ENCODE measurements at places on chromosomes 12 and 14.

DNA sequence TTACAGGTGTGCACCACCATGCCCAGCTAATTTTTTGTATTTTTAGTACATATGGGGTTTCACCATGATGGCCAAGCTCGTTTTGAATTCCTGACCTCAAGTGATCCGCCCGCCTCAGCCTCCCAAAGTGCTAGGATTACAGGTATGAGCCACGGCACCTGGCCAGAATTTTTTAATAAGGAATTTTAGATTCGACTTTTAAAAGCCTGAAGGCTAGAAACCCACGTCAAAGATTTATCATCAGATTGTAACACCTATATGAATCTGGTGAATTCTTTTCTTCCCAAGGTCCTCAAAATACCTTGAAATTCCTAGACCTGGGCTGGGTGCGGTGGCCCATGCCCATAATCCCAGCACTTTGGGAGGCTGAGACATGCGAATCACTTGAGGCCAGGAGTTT lies 18.7 kb upstream of the MMP19 start:
- DNase-seq: no peak

DNA sequence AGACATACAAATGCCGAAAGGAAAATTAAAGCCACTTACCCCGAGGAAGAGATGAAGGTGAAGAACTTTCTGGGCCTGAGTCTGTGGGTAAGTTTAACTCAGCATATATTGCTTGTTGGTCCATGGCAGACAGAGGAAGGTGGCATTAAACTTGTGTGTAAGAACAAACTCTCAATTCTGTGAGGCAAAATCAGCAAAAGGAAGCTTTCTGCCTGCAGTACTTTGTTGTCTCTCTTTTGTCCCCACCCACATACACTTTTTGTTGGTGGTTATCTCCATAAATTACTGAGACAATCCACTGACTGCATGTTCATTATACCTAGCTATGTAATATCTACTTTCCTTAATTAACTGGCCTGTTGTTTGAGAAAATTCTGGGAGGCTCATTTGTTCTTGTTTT lies at the start of gene KLRB1:
TSS of gene KLRB1 (minus strand) at position 201 of the 400 bp plus-strand sequence. CDS start at position 124, 77 bp downstream.
- no peak for DNase-seq

- DNase-seq: no peak
These were observed 21.0 kb downstream of the VASH1 start for GRCh38 chr14:76782115-76782884.

GRCh38 chr12:774051-774614 lies 21.8 kb downstream of the WNK1 start:
- no peak for DNase-seq

GRCh38 chr12:54390176-54390667 lies 5.7 kb upstream of the ZNF385A start:
- DNase-seq: no peak

DNA sequence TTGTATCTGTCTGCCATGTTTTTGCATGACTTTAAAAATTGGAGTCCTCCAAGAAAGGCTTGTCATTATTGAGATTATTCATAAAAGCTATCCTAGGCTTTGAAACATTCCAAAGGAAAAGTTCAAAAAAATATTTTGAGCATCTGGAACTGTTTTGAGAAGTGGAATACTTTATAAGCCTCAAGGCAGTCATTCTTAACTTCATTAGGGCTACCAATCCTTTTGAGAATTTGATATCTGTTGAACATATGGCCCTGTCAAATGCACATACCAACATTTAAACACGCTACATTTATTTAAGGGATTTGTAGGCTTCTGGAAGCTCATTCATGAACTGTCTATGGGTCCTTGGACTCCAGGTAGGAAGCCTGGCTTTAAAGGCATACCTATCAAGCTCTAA lies 77.0 kb downstream of the TMEM117 start:
- no peak for DNase-seq

DNA sequence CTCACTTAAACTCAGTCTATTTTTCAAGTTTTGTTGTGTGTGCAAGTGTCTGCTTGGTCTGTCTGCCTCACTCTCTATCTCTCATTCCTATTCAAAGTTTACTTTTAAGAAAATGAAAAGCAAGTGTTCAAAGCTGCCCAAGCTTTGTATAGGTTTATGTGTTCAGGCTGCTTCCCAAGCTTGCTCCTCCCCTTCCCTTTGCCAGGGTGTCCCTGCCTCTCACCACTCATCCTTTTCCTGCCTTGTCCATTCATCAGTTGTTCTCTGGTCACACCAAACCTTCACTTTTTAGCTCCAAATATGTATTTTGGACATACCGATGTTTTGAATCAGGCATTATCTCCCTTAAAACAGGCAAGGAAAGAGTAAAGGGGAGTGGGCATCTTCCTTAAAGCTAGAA lies 41.3 kb downstream of the STK38L start:
- DNase-seq: no peak

- DNase-seq: no peak
These were observed 572 bp upstream of the RASSF8 start for GRCh38 chr12:25957793-25958427.

DNA sequence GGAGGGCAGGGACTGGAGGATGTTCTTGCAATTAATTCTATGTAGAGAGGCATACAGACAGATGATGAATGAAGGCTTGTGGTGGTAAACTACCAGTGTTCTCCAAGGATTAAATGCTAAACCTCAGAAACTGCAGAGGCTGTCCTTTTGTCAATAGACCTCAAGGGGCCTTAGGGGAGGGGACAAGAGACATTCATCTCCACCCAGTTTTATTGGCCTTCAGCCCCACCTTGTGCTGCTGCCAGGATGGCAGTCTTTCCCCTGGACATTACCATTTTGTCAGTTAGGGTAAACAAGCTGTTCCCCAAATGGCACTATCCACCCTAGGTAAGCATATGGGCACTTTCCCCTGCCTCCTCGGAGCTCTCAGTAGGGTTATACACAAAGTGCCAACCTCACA lies 4.9 kb upstream of the SMAGP start:
- no peak for DNase-seq

- DNase-seq: no peak
These were observed 181.9 kb downstream of the SLC6A15 start for GRCh38 chr12:84730561-84731162.

DNA sequence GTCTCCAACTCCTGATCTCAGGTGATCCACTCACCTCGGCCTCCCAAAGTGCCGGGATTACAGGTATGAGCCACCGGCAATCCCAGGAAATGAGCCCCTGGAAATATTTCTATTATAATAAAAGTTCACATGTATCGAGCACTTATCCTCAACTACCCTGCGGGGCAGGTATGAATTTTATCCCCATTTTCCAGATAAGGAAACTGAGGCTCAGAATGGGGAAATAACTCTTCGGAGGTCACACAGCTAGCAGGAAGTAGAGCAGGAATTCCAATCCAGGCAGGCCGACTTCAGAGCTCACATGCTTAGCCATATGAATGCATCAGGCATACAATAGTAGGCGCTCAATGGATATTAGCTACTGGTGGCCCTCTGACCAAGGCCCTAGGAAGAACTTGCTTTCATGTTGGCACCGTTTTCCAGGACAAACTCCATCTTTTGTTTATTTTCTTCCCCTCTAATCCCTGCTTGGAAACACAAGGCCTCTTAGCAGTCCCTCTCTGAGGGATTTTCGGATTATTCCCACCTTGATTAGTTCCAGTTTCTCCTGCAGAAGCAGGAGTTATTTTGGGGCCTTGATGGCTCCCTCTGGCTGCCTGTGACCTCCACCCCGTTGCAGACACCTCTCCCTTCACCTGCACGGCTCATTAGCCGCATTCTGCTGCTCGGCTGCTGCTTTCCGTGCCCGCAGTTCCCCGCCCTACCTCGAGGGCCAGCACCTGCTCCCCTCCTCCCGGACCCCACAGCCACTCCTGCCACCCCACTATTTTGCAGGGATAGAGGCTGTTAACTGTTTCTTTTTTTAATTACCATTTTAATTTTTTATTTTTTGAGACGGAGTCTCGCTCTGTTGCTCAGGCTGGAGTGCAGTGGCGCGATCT lies 18.7 kb upstream of the POP5 start:
- DNase-seq: no peak

GRCh38 chr14:99273766-99274345 lies 1.9 kb upstream of the BCL11B start:
- peak; percentile 24 for DNase-seq

- DNase-seq: no peak
These were observed 160.5 kb downstream of the KITLG start for GRCh38 chr12:88419794-88420193.

DNA sequence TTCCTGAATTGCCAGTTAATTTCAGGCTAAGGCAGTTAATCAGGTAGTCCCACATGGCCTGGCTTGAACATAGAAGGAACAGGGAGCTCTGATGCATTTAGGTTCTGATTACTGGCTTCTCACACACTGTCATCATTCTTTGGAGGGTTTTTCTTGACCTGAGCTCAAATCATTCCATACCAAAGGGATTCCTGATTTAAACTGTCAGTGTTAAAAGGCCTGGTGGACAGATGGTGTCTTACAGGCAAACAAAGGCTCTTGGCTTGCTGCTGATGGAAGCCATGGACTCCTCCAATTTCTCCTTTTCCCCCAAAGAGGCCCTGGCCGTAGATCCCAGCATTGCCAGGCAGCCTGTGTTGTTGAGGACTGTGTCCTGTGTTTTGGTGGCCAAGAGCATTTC lies 30.2 kb downstream of the CACNA1C start:
- no peak for DNase-seq

DNA sequence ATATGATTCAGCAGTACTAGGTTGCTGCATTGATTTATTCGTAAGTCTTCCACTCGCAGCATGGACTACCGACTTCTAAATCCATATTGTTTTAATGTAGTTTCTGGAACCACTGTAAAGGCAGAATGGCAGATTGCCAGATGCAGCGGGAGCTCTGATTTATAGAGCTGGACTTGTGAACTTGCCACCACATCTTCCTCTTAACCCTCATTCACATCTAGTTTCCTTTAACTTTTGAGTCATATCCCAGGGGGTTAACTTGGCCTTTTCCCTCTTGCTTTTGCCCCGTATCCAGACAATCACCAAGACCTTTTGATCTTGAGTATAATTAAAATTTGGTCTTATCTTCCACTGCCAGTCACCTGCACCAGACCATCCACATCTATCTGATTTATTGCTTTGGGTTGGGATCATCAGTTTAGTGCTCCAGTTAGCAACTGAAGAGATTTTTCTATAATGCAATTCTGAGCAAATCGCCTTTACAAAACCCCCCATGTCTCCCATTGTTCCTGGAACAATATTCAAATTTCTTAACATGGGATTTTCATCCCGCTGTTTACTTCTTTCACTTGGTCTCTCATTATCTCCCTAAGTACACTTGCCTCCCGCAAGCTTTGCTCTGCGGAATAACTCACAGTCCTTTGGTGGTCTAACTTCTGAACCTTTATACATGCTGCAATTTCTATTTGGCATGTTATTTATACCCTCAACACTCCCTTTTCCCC lies 130.5 kb downstream of the ACSS3 start:
- no peak for DNase-seq

DNA sequence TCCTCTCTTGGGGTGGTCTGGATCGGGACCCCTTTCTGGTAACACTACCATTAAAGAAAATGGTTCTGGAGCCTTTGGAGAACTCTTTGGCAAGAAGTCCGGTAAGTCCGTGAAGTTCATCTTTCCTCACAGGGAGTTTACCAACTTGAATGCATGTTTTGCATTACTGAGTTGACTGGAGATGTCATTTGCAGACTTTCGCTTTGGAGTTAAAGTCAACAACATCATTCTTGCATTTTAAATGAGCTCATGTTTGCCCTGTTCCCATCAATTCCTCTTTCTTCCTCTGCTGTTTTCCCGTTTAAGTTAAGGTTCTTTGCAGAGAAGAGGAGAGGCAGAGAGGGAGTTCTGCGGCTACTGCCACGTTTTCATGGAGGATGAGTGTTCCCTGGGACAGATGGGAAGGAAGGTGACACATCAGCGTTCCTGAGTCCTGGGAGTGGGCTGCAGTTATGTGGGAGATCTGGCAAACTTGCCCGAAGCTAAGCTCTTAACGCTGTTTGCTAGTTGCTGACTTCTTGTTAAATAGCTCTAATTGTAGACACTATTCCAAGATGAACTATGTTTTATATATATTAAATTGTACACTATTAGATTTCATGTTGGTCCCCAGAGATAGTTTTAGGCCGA lies 18.8 kb upstream of the PRICKLE1 start:
- no peak for DNase-seq

DNA sequence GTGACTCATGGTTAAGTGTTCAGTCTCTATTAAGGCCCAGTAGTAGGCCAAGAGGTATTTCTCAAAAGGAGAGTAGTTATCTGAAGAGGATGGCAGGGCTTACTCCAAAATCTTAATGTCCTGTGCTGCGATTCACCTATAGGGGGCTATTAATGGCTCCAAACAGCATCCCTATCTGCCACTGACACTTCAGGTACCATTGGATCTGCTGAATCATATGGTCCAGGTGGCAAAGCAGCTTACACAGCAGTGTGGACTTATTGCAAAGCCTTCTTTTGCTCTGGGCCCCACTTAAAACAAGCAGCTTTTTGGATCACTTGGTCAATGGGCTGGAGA lies 60.8 kb upstream of the ATP2B1 start:
- DNase-seq: no peak

DNA sequence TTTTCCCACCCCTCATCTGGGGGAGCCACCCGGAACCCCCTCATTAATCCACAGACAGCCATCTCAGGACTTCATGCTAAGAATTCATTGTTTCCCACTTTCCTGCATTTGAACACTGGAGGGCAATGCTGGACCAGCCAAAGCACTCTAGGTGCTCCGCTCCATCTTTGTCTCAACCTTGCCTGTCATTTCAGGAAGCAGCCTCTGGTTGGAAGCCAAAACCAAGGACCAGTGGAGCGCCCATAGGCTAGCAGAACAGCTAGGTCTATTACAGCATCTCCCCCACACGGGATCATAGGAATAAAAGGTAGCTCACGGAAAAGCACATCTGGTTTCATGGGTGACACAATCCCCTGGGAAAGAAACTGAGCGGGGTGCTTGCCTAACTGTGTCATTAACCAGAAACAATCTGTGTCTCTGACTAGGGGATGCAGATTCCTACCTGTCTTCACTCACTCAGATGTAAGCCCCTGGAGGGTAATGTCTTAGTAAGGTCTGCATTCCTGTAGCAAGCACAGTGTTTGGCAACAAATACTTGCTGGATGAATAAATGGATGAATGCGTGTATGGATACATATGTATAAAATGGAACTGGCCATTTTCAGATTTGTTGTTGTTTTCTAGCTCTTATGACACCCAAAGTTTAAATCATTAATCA lies 197.0 kb downstream of the DAD1 start:
- no peak for DNase-seq

GRCh38 chr14:61064856-61065255 lies 83.8 kb downstream of the SLC38A6 start:
- no peak for DNase-seq

DNA sequence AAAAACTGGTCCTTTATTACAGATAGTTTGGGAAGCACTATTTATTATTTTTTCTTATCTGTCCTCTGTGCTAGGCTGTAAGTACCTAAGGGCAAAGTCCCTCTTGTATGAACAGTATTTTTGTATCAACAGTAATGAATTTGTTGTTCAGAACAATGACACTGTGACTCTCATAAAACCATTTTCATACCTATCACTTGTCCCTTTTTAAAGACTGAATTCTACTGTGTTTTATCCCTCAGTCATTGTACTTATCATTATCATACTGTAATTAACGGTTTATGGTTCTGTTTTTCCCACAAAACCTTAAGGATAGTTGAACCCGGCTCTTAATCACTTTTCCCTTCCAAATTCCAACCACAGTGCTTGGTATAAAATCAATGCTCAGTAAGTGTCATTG lies 69.4 kb downstream of the SRGAP1 start:
- DNase-seq: no peak

GRCh38 chr12:115504306-115505290 lies 772.9 kb downstream of the MED13L start:
- no peak for DNase-seq

- DNase-seq: no peak
These were observed 311.8 kb downstream of the AEBP2 start for GRCh38 chr12:19751078-19751477.

- no peak for DNase-seq
These were observed 62.1 kb downstream of the SPTB start for GRCh38 chr14:64817631-64818030.

GRCh38 chr12:73867147-73867546 lies 670.5 kb upstream of the ATXN7L3B start:
- DNase-seq: no peak

All from stimulated activated naive CD4-positive, alpha-beta T cell (primary cell).